ENCODE measurements at places on chromosomes 7 and 10.

- DNase-seq, result peak; percentile 67
Measured at GRCh38 chr10:8088504-8088903, 34.0 kb downstream of the GATA3 start.

GRCh38 chr10:62707810-62708209, 96.7 kb upstream of the ADO start:
- DNase-seq, result no peak

DNA sequence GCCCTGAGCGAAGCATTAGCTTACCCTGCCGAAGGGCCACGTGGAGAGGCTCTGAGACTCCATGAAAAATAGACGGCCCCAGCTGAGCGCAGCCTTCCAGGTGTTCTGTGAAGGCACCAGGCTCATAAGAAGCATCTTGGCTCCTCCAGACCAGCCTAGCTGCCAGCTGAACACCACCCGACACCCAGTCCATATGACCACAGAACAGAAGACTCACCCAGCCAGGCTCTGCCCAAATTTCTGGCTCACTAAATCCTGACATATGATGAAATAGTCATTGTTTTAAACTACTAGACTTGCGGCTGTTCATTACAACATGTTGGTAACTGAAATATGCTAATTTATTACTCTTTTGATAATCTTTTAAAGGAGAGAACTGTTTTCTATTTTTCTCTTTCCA, 99.5 kb upstream of the ABI1 start:
- no peak for DNase-seq

- DNase-seq, result peak; percentile 8
Measured at GRCh38 chr10:113151190-113151666, 201.2 kb downstream of the TCF7L2 start.

DNA sequence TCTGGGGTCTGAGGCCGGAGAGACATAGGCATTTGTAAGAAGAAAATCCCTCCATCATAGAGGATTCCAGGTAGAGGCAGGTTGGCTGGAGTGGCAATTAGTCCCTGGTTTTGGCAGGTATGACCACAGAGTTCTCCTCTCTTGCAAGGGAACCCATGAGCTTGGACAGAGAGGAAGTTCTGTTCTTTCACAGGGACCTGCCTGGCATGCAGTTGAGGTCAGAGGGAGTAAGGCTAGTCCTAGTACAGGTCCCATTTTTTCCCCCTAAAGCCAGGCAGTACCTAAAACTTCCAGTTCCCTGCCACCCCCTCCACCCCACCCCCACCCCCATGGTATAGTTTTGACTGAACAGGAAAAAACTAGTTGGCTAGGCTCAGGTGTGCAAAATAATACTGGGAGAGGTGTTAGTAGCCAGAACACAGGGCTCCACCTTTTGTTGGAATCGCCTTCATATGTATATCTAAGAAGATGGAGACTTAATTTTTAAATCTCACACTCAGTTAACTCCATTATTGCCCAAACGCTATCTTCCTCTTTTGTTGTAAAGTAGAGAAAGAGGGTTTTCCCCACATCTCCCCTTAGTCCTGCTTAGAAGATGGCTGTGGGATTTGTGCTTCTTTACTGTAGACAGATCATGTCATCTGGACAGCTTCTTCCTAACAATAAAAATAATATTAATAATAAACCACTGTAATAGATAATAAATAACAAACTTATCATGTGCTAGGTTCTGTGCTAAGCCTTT, 188.1 kb downstream of the TCF7L2 start:
- no peak for DNase-seq

DNA sequence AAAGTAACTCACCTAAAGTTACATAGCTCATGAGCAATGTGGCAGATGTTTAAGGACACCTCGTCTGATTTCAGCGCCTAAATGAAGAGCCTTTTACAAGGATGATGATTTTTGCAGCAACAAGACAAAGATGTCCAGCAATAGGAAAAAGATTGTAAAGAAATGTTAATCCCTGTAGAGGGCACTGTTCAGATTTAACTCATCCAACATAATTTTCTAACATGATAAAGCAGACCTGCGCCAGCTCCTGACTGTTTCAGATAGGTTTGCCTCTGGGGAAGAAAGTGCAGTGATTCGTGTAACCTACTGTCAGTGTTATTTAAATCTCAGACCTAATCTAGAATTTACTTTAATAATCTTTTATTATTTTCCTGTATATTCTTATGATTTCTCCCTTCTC, 595.2 kb downstream of the AUTS2 start:
- DNase-seq, result peak; percentile 12

DNA sequence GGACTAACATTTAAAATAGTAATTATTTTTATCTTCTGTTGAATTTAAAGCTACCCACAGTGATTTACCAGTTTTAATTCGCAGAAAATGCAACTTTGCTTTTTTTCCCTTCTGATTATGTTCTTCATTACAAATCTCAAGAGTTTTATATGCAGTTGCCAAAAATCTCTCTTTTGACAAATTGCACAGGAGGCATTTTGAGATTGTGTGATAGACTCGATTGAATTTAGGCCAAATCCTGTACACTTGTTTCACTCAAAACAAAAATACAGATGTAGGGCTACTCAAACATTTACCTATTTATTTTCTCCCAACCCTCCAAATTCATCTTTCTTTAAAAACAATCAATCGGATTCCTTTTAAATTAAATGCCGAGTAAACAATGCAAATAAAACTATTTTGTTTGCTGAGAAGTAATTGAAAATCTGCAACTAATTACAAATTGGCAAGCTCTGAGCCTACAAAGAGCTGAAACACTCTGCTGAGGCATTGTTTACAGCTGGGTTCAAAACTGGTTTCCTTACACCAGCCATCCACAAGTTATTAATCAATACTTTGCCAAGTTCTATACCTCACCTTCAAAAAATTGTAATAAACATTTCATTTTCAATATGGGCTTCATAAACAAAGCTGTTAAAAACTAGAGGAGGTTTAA, 214.9 kb upstream of the TCF7L2 start:
- DNase-seq, result no peak

- no peak for DNase-seq
Measured at GRCh38 chr10:26805567-26806245, 55.1 kb downstream of the ABI1 start.

DNA sequence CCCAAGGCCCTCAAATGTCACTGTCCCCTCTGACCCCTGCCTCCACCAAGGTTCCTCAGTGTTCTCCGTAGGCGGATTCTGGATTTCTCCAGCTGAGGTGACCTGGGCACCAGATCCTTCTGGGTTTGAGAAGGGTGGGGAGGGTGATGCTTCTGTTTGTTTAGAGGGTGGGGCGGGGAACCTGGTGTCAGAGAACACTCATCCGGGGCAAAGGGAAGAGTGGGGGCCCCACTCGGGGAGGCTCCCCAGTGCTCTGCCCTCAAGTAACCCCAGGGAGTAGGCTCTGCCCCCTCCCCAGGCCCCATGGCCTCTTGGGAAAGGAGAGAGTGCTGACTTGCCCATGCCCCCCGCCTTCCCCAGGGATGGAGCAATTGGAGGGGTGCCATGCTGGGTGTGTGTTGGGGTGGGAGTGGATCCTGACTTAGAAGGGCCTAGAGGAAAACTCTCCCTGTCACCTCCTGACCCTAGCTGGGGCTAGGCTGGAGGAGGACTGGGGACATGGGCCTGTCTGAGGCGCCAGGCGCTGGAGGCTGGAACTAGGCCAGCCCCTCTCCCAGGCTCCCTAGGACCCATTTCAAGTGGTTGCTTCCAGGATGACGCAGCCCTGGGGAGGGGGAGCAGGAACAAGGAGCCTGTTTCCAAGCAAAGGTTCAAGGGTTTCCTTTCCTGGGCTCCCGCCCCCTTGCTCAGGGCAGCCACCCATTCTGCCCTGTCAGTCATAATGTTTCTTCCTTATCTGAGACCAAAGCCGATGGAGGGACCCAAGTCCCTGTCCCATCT, 27.9 kb downstream of the KAZALD1 start:
- DNase-seq, result no peak

GRCh38 chr10:290026-290725, 154.9 kb downstream of the ZMYND11 start:
- DNase-seq, result no peak

- DNase-seq, result no peak
Measured at GRCh38 chr7:35670856-35671569, 23.9 kb downstream of the HERPUD2 start.

DNA sequence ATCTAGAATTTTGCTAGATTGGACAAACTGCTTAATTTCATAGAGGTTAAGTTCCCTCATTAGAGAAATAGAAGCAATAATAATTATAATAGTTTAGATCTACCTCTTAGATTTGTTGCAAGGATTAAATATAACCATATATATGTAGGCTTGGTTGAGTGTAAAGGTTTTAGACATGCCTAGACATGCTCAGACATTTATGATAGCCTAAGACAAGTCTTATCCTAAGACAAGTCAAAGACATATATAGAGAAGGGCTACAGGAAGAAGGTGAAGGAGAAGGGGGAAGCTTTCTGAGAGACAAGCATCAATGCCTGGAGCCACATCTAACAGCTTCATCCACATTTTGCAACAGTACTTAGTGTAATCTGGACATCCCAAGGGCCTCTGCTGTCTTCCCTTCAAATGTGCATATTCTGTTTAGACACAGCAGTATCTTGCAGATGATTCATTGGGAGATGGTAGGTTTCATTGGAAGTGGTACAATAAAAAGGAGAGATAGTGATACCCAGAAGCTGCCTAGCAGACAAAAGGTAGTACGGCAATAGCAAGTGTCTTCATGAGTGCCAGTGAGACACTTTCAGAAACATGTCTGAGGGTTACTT, 146.5 kb downstream of the HGF start:
- DNase-seq, result no peak

DNA sequence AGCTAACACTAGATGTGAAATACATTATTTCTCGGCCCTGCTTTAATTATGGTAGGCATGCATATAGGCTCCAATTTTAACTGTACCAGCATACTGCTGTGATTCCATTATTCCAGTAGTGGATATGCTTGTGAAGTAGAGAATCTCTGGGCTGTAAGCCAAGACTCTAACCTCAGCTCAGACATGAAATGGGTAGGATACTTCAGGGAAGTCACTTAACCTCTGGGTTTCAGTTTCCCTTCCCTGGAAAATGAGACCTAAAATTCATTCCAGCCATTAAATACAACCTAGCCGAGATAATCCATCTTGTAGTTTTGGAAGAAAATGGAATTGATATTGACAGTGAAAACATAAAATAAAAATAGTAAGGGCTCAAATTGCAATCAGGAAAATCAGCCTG, 59.6 kb upstream of the TRIL start:
- DNase-seq, result no peak

DNA sequence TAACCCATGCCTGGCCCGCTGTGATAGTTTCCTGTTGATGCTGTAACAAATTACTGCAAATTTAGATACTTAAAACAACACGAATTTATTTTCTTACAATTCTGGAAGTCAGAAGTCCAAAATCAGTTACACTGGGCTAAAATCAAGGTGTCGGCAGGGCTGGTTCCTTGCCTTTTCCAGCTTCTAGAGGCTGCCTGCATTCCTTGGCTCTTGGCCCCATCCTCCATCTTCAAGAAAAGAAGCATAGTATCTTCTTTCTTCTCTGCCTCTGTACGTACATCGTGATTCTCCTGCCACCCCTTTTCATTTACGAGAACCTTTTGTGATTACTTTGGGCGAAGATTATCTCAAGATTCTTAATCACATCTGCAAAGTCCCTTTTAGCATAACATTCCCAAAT, 1.6 kb upstream of the TIAL1 start:
- no peak for DNase-seq

DNA sequence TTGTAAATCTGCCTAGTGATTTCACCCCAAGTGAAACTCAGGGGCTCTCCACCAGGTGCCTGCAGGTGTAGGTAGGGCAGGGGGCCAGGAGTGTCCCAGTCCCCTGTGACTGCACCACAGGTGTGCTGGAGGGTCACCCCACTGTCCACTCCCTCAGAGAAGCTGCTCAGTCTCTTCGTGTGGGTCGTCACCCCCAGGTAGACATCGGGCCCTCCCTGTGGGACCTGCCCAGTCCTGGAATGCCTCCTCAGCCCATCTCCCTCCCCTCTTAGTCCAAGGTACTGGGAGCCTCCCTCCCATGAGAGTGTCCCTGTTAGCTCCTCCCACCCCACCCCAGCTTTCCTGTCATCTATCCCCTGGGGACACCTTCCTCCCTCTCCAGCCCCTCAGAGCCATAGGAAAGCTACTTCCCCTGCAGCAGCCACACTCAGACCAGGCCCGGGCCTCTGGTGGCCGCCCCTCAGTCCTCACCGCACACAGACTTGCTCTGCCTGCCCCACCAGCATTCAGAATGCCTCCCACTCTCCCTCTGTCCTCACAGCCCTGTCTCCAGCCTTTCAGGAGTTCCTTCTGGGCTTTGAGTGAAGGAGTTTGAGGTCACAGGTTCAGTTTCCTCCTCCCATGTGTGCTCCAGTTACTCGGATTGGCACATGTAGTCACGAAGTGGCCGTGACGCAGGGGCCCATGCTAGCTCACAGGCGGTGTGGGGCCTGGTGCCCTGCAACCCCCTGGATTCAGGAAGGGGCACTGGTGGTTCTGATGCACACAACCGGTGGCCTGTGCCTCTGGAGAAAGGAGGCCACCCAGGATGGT, 5.1 kb downstream of the ALOX5 start:
- DNase-seq, result no peak

DNA sequence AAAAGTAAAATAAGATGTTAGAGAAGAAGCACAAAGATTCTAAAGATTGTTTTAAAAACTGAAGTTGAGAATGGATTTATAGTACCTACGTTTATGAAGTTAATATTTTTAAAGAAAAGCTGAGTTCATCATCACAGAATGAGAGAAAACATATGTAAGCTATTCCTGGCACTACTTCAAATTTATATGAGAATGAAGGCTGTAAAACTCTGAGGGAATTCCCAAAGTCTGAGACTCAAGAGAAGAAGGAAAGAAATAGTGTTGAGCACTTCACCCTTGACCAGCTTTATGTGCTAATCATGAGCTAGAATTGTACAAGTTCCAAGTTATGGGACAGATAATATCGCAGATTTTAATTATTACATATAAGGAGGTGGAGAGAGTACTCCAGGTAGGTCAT, 323.7 kb upstream of the GNAI1 start:
- no peak for DNase-seq

- DNase-seq, result no peak
Measured at GRCh38 chr10:128908499-128908898, 558.5 kb upstream of the MGMT start.

Data from CD4-positive, alpha-beta T cell treated with Interleukin-10 for 1 hour (primary cell).